Central memory CD4-positive, alpha-beta T cell (primary cell): ENCODE measurements at places on chromosomes 7 and 10.
A peak's percentile ranks its signal among the peaks of the same experiment; 100 is the strongest.

- no peak for DNase-seq
These were observed 329 bp downstream of the NOLC1 start for GRCh38 chr10:102152545-102152890.

DNA sequence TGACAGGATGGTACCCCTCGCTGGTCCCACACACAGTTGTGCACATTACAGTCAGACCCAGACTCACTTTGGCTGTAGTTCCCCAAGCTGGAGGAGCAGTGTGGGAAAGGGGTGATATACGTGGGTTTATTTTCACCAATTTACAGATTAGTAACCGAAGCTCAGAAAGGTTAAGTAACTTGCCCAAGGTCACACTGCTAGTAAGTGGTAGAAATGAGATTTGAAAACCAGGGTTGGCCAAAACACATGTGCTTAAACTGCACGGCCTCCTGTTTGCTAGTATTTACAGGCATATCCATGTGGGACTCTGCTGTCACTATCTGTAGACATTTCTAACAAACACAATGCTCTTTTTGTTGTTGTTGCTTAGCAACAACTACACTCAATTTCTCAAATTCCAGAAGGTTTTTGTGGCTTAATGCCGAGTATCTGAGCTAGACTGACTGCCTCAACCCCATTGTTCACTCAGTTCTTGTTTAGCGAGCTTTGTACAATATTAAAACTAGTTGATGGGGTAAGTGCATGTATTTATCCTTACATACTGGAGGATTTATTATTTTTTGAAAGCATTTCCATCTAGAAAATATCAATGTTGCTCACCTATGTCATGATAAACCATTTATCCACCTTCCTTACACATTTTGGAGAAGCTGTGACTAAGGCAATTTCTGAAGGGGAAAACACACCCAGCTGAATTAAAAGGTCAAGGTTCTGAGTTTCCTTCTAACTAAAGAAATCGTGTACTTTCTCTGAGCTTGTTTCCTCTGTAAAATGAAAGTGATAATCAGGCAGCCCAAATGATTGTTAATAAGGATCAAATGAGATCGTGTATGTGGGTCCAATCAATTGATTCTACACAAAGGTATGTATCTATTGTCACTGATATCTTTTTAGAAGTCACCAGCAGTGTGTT is 5.3 kb upstream of the TMEM139 start:
- DNase-seq, result peak; percentile 63

- no peak for DNase-seq
These were observed 41.2 kb downstream of the CH25H start for GRCh38 chr10:89165923-89166322.

GRCh38 chr7:91180746-91181145 is 83.5 kb upstream of the FZD1 start:
- DNase-seq, result no peak

- DNase-seq, result no peak
These were observed 74.9 kb downstream of the ADCYAP1R1 start for GRCh38 chr7:31126976-31127375.

- DNase-seq, result no peak
These were observed 2.0 kb downstream of the GFRA1 start for GRCh38 chr10:116270771-116271592.

GRCh38 chr7:16431646-16432424 is 10.5 kb upstream of the CRPPA start:
- DNase-seq, result peak; percentile 23

DNA sequence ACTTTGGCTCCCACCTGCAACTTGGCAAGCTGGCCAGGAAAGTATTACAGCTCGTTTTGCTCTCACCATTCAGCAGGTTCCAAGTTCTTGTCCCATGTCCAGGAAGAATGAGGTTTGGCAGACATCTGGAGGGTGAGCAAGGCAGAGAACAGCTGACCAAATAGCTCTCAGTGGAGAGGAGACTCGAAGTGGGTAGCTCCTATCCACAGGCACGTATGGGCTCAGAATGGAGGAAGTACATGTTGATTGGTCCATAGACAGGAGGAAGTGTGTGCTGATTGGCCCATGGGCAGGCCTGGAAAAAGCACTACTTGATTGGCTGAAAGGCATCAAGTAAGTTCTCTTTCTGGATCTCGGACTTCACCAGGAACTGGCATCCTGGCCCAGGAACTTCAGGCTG is 3.0 kb upstream of the NCAPG2 start:
- DNase-seq, result no peak

- no peak for DNase-seq
These were observed 2.1 kb downstream of the ADK start for GRCh38 chr10:74153123-74153522.

GRCh38 chr7:149865437-149865836 is 8.3 kb upstream of the ATP6V0E2 start:
- peak; percentile 72 for DNase-seq
